NCI-H1930 (cell line): ENCODE measurements at places on chromosomes 1 and 21.

GRCh38 chr1:217647791-217648190, 16.6 kb downstream of the SPATA17 start:
- no peak for DNase-seq

- no peak for DNase-seq
Measured at GRCh38 chr1:43554444-43554992, 23.8 kb downstream of the PTPRF start.

GRCh38 chr1:157833145-157833544, 8.5 kb downstream of the CD5L start:
- no peak for DNase-seq

DNA sequence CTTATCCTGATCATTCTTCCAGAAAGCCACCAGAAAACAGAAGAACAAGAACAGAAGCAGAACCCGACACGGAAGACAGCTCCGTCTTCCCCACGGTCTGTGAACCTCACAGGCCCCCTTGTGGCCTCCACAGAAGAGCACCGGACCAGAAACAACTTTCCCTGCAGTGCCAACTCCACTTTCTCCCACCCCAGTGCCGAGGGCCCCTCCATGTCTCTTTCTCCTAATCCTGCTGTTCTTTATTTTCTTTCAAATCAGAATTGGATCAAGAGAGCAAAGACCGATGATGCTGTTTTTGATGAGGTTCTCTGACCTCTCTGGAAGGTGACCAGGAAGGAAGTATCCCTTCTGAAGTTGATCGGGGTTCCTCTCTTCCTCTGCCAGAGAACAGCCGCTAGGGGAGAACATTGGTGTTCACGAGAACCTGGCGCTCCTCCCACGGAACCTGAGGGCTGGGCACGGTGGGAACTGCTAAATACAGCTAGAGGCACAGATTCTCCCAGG, 58.9 kb upstream of the CTTNBP2NL start:
- DNase-seq, result no peak

DNA sequence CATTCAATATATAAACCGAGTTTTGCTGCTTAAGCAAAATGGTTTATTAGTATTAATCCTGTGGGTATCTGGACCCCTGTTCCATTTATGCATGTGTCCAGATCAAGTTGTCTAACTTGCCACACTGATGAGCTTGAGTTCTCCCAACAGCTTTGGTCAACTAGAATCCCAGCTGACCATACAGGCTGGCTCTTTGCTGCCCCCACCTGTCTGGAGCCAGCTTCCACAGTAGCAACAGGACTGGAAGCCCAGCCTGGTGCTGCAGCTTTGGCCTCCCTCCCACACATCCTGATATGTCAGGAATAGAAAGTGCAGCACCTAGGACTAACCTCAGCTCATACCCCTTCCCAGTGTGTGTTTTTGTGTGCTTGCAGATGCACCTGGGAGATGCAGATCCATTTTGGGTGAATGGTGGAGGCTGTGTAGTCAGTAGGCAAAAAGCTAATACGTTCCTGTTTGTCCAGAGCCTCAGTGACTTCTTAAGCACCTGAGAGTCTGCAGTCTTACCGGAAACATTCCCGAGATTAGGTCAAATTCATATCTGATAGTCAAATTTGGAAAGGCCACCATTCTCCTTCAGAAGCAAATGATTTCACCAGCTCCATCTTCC, 40.9 kb upstream of the BEND5 start:
- peak; percentile 40 for DNase-seq

- no peak for DNase-seq
Measured at GRCh38 chr1:232519186-232519585, 110.7 kb downstream of the SIPA1L2 start.

DNA sequence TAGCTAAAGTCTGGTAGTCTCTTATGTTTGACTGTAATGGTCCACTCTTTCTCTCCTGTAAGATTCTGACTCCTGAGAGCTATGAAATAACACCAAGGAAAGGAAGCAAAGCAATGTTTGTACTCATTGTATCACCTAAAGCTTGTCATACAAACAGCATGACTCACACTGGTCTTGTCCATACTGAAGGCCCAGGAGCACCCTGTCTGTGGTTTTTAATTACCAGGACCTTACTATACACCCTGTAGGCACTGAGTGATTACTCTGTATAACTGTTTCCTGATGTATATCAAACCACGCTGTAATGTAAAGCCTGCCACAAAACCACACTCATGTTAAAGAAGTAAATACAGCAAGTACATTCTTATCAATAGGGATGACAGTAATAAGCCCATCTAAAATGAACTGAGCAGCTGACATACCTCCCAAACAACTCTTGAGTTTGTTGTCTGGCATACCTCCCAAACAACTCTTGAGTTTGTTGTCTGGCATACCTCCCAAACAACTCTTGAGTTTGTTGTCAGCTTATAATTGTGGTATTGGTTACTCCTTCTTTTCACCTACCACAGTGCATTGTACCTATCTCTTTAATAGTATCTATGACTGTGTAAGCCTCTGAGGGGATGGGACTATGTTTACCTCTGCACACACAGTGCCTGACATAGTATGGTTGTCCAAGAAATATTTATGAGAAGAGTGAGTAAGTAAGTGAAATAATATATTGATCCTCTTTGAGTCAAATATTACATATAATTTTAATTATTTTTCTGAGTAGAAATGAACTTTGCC, 11.6 kb upstream of the TNFSF18 start:
- no peak for DNase-seq

DNA sequence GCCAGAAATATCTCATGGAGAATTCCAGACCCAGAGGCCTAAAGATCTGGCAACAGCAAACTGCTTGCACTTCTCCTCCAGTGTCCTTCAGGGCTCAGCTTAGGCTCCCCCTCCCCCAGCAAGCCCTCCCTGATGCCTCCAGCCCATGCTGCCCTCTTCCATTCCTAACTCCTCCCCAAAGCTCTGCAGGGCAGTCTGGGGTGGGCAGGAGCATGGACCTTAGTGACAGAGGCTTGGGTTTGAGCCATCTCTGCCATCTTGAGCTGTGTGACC, 436.8 kb downstream of the PTPRU start:
- no peak for DNase-seq

DNA sequence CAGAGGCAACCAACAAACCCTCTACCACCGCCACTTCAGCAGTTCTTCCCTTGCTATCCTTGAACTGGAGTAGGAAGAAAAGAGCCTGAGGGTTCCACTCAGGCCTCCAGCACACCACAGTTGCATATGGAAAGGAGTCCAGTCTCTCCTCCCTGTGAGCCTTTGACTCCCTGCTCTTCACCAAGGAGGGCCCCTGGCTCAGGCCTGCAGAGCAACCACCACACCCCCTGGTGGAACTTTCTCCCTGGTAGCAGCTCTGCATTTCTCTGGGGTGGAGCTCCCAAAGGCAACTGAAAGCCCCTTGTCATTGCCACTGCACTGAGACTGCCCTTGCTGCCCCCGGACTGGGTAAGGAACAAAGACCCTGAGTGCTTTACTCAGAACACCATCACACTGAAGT, 1021.5 kb upstream of the ADGRL2 start:
- DNase-seq, result no peak

DNA sequence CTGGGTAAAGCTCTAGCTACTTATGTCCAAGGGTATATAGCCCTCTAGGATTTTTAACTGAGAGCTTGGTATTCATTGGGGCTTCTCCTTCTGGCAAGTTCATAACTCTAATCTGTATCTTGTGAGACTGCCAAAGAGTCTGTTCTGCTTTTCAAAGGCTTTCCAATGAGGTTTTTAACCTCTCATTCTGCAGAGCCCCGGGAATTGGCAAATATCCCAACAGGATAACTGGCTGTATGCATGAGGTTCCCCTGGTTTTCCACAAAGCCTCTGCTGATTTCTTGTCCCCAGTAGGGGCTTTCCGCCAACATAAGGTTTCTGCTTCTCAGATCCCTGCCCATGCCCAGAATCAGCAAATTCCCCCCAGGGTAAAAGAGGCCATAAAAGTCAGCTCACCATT, 40.9 kb downstream of the RPL5 start:
- DNase-seq, result no peak

GRCh38 chr1:66438501-66438900, 95.5 kb upstream of the SGIP1 start:
- DNase-seq, result no peak

- no peak for DNase-seq
Measured at GRCh38 chr1:112370996-112371395, 25.0 kb upstream of the CTTNBP2NL start.

DNA sequence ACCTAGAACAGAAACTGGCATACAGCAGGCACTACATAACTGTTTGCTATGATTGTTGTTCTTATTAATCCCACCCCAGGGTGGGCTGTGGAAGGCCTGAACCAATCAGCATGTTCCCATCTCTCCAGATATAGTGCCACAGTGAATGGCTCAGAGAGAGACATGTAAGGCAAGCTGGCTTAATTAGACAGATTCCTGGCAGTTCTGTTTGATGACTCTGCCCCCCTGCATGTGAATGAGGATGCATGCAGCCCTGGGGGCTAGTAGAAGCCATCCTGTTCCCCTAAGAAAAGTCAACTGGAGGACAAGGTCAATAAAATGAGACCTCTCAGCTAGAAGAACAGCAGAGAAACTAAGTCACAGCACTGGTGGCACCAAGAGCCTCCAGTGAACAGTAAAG, 130.3 kb downstream of the GLIS1 start:
- DNase-seq, result no peak

- DNase-seq, result no peak
Measured at GRCh38 chr1:86775395-86775794, 71.0 kb downstream of the SH3GLB1 start.

GRCh38 chr1:37070126-37070525, 35.8 kb upstream of the GRIK3 start:
- no peak for DNase-seq

DNA sequence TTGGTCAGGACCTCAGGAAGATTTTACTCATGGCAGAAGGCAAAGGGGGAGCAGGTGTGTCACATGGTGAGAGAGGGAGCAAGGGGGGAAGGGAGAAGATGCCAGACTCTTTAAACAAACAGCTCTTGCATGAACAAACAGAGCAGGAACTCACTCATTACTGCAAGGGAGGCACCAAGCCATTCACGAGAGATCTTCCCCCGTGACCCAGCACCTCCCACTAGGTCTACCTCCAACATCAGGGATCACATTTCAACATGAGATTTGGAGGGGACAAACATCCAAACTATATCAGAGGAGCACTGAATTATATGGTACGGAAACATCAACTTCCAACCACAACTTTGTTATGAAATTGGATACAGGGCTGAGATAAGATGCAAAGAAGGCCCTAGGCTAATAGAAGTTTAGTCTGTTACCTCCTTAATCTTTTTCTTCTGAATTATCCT, 164.9 kb downstream of the ST6GALNAC3 start:
- no peak for DNase-seq

GRCh38 chr1:3483380-3483779, 28.9 kb downstream of the ARHGEF16 start:
- no peak for DNase-seq

DNA sequence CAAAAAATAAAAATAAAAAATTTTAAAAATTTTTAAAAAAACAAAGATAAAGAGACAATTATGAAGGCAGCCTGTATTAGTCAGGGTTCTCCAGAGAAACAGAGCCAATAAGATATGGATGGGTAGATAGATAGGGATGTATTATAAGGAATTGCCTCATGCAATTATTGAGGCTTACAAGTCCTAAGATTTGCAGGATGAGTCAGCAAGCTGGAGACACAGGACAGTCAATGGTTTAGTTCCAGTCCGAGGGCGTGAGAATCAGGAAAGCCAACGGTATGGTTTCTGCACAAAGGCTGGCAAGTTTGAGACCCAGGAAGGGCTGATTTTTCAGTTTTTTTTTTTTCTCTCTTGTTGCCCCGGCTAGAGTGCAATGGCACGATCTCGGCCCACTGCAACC, 24.1 kb upstream of the EIF4G3 start:
- no peak for DNase-seq

DNA sequence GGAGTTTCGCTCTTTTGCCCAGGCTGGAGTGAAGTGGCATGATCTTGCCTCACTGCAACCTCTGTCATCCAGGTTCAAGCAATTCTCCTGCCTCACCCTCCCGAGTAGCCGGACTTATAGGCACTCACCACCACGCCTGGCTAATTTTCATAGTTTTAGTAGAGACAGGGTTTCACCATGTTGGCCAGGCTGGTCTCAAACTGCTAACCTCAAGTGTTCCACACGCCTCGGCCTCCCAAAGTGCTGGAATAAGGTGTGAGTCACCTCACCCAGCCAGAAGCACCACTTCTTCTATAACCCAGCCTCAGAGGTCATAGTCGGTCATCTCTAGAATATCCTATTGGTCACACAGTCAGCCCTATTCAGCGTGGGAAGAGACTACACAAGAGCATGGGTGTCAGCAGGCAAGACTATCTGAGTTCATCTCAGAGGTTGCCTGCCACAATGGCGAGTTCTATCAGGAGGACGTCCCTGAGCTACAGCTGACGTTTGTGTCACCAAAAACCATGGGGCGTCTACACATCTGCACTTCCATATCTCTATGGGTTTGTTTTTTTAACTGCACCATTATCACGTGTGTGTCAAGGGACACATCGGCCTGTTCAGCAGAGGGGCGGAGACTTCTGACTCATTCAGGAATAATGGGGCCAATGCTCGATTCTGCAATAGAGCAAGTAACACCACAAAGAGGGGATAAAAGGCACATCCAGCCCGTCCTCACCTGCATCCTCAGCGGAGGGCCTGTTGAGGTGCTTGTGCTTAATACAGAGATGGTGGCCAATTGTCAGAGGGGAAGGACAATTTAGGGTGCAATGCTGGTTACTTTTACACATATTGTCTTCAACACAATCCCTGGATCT, 256.3 kb upstream of the IRF2BP2 start:
- no peak for DNase-seq

GRCh38 chr21:43727519-43728153, 8.7 kb downstream of the PDXK start:
- no peak for DNase-seq

DNA sequence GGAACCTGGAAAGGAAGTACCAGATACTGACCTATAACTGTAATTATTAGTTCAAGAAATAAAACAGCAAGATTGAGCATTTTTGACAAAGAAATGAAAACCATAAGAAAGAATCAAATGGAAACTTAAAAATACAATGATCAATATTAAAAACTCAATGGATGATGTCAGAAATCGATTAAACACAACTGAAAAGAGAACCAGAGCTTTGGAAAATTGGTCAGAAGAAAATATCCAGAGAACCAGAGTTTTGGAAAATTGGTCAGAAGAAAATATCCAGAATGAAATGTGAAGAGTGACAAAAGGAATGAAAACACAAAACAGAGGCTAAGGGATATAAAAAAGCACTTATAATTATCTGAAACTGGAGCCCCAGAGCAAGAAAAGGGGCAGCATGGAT, 438.6 kb downstream of the AJAP1 start:
- no peak for DNase-seq

DNA sequence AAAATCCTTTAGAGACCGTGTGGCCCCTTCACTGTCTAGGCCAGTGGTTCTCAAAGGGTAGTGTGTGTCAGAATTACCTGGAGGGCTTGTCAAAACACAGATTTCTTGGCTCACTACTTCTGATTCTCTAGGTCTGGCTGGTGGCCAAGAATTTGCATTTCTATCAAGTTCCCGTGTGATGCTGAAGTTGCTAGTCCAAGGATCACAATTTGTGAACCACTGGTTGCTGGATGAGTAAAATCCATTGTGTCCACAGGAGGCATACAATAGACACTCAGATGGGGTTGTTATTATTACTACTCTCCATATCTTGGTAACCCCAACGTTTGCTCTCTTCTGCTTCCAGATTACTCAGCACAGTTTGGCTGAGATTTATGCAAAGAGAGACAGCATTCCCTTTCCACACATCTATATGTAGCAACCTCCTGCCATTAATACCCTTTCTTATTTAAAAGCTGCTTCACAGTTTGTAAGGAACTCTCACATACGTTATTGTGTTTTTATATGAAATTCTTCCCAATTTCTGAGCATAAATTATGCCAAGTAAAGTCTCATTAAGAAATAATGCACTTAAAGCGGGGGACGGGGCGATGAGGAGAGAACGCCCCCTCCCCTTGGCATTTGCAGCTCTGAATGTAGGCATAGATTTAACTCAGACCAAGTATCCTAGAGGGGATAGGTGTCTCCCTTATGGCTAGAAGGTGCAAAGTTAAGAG, 720 bp upstream of the TMCC2 start:
- no peak for DNase-seq
